ENCODE measurements at places on chromosomes 7 and 10.

DNA sequence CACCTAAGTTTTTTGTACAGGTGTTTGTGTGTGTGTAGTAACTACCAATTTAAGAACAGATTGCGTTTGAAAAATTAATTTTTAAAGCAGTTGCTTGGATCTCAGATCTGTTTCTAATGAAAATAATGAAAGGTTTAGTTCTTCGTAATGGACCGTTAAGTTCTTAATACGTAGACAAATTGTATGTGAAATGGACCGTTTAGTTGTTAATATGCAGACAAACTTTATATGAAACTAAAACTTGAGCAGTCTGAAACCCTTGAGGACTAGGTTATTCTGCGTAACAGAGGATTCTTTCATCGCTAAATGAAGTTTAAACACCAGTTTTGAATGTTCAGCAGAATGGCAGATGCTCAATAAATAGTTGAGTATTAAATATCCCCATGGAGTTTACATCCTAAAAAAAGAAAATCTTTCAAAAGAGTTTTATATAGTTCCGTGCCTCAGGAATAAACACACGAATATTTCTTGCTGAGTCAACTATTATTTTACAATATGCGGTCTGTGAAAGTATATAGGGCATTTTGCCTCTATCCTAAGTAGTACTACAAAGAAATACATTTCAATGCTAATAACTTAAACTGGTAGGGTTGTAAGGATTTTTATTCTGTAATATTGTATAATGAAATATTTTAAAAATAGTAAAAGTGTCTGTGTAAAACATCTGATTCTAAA, 1.2 kb downstream of the DBF4 start:
- DNase-seq, result no peak

DNA sequence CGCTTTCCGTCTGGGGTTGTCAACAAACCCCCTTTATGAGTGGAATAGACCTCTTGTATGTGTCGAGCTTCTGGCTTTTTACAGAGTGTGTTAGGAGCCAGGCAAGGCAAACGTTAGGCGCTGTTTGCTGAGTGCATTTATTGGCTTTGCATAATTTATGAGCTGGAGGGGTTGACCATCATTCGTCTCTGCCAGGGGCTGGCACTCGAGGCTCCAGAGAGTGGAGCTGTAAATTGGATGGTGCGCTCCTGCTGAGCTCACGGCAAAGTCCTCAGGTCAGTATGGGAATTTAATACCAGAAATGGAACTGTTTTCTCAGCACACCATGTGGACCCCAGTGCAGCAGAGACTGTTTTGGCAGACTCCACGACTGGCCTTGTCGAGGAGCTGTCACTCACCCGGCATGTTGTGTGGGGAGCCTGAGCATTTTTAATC, 699.4 kb upstream of the GALNT17 start:
- no peak for DNase-seq

DNA sequence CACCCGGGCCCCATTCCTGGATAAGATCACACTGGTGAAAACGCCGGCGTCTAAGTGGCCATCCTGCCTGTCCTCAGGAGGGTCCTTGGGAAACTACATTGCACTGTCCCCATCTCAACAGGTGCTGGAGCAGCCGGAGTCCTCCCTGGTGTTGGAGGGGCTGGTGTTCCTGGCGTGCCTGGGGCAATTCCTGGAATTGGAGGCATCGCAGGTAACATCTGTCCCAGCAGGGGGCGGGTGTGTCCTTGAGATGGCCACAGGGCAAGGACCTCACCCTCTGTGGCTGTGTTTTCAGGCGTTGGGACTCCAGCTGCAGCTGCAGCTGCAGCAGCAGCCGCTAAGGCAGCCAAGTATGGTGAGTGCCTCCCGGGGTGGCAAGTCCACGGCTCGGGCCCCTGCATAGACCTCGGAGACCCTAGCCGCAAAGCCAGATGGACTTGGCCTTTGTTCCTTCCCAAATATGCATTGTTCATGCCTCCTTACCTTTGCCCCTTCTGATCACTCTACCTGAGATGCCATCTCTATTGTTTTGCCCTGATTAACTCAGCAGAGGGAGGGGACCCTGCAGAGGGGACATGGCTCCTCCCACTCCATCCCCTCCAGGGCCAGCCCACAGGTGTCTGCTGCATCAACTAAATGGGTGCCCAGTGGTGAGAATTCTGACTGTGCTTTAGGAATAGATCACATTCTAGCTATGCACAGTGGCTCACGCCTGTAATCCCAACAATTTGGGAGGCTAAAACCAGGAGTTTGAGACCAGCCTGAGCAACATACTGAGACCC, 23.8 kb downstream of the ELN start:
- no peak for DNase-seq

- DNase-seq, result no peak
Measured at GRCh38 chr7:128867241-128867640, 4.6 kb downstream of the ATP6V1F start.

DNA sequence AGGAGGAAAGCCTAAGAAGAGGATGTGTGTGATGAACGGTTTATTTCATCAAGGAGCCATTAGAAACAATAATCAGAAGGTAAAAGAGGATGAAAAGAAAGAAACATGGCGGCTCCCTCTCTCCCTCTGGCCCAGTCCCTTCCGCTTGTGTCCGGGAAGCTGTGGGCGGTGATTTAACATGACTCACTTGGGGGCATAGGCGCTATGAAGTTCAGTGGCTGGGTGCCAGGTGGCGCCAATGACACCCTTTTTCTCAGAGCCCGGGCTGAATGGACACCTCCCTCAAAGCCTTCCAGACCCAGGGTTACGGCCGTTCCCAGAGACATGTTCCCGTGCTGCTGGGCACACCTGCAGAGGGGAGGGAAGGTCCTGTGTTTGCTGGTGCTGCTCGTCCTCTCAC, 244.0 kb downstream of the SKAP2 start:
- no peak for DNase-seq

DNA sequence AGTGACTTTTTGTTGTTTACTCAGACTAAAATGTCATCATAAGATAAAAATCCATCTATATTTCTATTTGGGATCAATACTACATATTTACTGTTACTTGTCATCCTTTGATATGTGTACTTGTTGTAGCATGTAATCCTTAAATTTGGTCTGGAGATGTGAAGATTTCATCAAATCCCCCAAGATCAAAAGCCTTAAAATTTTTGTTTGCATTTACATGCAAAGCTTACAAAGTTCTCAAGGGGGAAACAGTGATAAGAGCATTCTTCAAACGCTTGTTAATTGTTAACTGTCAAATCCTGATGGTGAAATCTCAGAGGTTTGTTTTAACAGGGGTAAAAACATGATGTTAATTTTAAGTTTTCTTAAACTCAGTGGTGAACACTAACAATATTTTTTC, 84.9 kb upstream of the SKAP2 start:
- DNase-seq, result no peak

- DNase-seq, result no peak
Measured at GRCh38 chr10:75602341-75602740, 170.9 kb downstream of the LRMDA start.

- DNase-seq, result no peak
Measured at GRCh38 chr10:89653410-89653869, 8.4 kb upstream of the PANK1 start.

- DNase-seq, result no peak
Measured at GRCh38 chr7:116159711-116160110, 50.6 kb upstream of the TES start.
